Chondrocyte (in vitro differentiated cells): ENCODE measurements at places on chromosomes 7 and 10. TPM values are rescaled to one million over a fixed set of nuclear protein-coding genes. Genes with fewer than 3 reads are reported as not detected.

The PLCE1 gene
- 9.9 to 14.7 TPM (median 10.6 TPM) in 3 replicates for total RNA-seq

The CCDC136 gene
- 7.6 to 8.8 TPM (median 8.5 TPM) in 3 replicates for total RNA-seq

DNA sequence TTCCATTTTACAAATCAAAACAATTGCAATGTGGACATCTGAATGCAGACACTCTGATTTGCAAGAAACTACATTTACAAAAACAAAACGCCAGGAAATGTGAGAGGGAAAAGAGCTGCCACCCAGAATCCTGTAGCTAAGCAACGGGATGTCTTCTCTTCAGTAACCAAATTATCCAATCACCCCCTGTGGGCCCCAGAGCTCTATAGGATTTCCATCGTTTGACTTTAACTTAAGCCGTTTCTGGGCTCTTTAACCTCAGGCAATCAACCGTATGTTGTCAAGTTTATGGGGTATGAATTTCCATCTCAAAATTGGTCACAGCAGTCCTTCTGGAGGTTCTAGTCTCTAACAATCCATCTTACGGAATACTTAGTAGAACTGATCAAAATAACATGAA, 240.5 kb downstream of the ETV1 start:
- no peaks in the 10 kb centered on the region for H3K4me1 ChIP-seq
- no peaks in the 10 kb centered on the region for H3K27me3 ChIP-seq
- DNase-seq, result no peak
- no peak overlapping the region for H3K4me3 ChIP-seq
- H3K27ac ChIP-seq, result no peak overlapping the region

The PAPSS2 gene
- total RNA-seq, result 61.5 to 71.6 TPM (median 66.2 TPM) in 3 replicates

The ARID5B gene
- 75.2 to 95.2 TPM (median 93.6 TPM) in 3 replicates for total RNA-seq

GRCh38 chr10:110221721-110222261, 14.4 kb downstream of the MXI1 start:
- H3K4me1 ChIP-seq, result peaks cover 33% of the 10 kb centered on the region
- H3K27ac ChIP-seq, result peak overlapping the region; percentile 87
- peak overlapping the region; percentile 74 for H3K4me3 ChIP-seq
- H3K36me3 ChIP-seq, result no peaks in the 10 kb centered on the region
- no peak for DNase-seq
